Activated naive CD8-positive, alpha-beta T cell treated with anti-CD3 and anti-CD28 coated beads, Interleukin-2, amount 50 U/mL, for 16 hours (primary cell): ENCODE measurements at places on chromosomes 3 and 15.
A peak's percentile ranks its signal among the peaks of the same experiment; 100 is the strongest.

- DNase-seq = no peak
Measured at GRCh38 chr3:176590722-176591121, 606.6 kb downstream of the TBL1XR1 start.

GRCh38 chr3:191355406-191355805 is 25.1 kb upstream of the UTS2B start:
- DNase-seq = no peak

- no peak for DNase-seq
Measured at GRCh38 chr15:92634671-92635201, 20.8 kb downstream of the FAM174B start.

GRCh38 chr15:25094066-25094465 is 139.3 kb downstream of the SNRPN start:
- no peak for DNase-seq

DNA sequence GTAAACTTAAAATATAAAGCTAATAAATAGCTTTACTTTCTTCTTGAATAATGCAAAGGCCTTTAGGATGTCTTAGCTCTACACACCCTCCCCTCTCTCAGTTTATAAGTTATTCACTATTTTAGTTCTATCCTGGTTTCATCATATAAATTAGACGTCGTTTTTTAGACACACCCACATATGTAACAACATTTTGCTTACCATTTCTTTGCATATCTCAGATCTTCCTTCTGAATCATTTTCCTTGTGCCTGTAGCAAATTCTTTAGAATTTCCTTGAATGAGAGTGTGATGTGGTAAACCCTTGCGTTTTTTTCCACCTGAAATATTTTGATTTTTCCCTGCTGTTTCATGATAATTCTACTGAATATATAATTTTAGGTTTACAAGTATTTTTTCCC is 2.5 kb upstream of the DAZL start:
- no peak for DNase-seq

GRCh38 chr3:109176726-109177125 is 40.2 kb downstream of the C3orf85 start:
- no peak for DNase-seq

DNA sequence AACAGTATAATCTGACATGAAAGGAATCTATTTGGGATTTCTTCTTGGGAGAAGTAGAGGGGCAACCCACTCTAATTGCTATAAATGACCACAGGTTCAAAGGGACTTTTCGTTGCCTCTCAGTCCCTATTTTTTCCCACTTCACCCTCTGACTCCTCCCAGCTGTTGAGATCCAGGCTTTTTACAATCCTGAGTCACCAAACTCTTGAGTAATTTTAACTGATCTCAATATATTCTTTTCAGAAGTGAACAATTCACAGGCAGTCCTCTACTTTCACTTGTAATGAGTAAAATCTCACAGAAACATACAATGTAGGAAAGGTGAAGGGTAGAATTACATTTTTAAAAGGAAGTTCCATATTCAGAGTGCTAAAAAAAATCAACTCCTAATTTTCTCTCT is 44.6 kb downstream of the EIF4E3 start:
- DNase-seq = no peak

GRCh38 chr3:72568083-72568482 is 280.2 kb downstream of the SHQ1 start:
- no peak for DNase-seq

DNA sequence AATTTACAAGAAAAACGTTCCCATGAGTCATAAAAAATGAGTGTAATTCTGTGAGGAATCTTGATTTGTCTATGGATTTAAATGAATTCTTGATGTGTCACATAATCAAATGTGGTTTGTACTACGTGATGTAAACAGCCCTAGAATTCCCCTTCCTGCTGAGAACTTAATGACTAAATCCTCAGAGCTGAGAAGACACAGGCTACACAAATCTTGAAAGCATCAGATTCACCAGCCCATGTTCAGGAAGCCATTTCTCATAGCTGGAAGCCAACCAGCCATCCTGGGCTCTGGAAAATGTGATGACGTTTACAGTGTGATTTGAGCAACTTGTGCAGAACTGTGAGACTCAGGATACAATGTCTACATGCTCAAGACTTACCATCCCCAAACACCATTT is 193.7 kb upstream of the MME start:
- DNase-seq = no peak

- DNase-seq = no peak
Measured at GRCh38 chr3:59580996-59581395, 531.2 kb upstream of the CFAP20DC start.

GRCh38 chr15:69127306-69127705 is 33.1 kb upstream of the GLCE start:
- no peak for DNase-seq

GRCh38 chr15:63526401-63526800 is 22.0 kb downstream of the USP3 start:
- DNase-seq = no peak

GRCh38 chr3:112560721-112561483 is 860 bp downstream of the ATG3 start:
- DNase-seq = peak; percentile 44

DNA sequence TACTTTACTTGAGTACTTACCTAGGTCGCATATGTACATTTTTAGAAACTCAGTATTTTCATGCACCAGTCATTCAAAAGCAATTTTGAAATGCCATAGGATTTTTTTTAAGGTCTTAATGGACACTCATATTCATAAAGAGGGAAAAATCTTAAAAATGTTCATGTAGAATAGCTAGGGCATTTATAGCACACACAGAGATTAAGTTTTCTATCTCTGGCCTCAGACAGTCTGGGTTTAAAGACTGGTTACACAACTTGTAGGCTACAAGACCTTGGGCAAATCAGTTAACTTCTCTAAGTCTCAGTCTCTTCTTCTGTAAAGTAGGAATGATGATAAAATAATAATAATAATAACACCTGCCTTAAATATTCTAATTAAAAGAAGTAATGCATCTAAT is 48.5 kb upstream of the UBP1 start:
- DNase-seq = no peak

DNA sequence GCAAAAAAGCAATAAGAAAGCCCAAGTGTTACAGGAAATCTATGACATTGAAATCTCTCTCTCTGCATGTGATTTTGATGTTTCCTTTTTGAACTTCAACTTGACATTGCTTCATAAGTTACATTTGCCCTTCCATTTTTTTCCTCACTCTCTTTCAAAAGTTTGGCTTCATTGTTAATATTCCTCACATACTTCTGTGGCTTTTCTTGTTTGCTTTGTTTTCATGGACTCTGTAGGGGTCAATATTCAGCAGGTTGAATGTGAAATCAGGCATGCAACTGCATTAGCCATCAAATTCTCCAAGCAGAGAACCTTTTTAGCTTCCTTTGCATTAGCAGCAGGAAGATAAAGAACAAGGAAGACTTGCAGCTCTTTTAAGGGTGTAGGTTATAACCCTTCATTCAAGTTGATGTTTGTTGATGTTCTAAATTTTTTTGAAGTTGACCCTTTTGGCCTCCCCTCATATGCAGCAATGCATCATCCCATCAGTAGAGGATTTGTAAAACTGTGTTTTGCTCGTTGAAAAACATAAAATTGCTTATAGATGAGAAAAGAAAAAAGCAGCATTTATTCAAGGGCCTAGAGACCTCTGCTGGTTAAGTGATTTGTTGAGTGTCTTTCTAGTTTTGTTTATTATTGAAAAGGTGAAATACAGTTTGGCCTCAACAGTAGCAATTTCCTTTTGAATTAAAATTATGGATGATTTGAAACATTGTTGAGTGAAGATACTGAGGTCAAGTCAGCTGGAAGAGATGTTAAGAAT is 211.4 kb downstream of the IL5RA start:
- no peak for DNase-seq

GRCh38 chr3:38457111-38458003 is 3.7 kb downstream of the ACVR2B start:
- DNase-seq = no peak

- DNase-seq = no peak
Measured at GRCh38 chr15:62541846-62542245, 376.8 kb upstream of the C2CD4B start.

DNA sequence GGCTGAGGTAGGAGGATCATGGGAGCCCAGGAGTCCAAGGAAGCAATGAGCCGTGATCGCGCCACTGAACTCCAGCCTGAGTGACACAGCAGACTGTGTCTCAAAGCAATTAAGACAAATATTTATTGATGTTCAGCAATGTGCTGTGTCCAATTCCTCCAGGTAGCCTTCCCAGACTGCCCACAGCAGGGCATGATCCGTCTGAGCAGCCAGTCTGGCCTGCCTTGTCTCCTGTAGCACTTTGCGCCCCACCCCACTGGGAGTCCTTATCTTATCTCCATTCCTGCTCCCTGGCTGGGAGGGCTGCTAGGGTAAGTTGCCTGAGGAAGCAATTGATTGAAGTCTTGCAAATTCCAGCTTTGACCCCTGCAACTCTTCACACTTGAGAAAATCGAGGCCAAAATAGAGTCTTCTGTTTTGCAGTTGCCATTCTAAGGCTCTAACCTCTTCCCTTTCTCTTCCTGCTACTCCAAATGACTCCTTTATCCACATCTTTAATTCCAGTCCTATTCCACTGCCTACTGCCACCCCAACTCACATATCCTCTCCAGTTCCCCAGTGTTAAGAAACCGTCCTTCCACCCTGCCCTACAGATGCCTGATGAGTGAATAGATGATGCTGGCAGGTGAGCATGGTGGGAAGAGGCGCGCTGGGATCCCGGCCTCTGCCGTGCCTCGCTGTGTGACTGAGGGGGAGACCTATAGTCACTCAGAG is 26.9 kb upstream of the LCTL start:
- no peak for DNase-seq

- DNase-seq = no peak
Measured at GRCh38 chr3:102443021-102443420, 8.2 kb downstream of the ZPLD1 start.

DNA sequence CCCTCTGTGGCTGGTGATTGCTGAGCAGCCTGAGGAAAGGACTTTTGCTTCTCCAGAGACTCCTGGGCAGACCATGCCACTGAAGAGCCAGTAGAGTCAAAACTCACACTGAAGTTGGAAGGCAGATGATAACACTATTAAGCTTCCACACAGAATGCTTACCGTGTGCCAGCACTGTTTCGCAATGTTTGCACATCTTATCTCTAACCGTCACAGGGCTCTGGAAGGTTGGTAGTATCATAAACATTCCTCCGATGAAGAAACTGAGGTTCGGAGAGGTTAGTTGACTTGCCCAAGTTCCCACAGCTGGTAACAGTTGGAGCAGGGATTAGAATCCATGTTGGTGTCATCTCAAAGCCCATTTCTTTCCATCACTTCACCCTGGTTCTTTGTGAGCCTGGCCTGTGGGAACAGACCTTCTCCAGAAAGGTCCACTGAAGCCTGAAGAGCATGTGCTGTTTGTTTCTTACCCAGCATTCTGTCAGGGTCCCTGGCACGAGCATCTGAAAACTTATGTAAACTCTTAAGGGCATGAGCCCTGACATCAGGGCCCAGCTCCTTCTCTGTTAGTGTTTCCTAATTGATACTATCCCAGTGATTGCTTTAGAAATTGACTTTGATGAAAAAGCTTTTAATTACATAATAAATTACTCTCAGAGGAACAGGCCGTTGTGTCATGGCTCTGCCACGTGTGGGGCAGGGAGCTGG is 77.0 kb upstream of the PRR23C start:
- DNase-seq = no peak
